ENCODE measurements at places on chromosomes 3 and 15. TPM values are rescaled to one million over a fixed set of nuclear protein-coding genes. Genes with fewer than 3 reads are reported as not detected.

GRCh38 chr3:46300461-46300789 is 53.5 kb upstream of the CCR2 start:
- no peak for DNase-seq

- DNase-seq = no peak
Observed at GRCh38 chr3:175410251-175410650, 551.1 kb downstream of the NAALADL2 start.

DPPA4 gene
- not detected for total RNA-seq

DNA sequence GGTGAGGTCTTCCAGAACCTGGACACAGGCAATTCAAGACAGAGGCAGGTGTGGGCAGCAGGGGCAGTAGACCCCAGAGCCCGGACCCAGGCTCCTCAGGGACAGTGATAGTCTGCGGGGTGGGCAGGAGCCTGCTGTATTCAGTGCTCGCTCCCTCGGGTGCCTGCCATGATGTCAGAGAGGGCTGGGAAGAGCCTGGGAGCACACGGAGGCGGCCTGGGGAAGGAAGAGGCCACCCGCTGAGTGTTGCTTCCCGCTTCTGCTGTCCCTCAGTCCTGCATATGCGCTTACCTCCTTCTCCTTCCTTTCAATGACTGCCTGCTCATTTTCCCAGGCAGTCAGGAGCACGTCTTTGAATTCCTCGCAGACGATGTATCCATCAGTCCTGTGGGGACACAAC is 22.8 kb downstream of the TMEM43 start:
- DNase-seq = no peak

DNA sequence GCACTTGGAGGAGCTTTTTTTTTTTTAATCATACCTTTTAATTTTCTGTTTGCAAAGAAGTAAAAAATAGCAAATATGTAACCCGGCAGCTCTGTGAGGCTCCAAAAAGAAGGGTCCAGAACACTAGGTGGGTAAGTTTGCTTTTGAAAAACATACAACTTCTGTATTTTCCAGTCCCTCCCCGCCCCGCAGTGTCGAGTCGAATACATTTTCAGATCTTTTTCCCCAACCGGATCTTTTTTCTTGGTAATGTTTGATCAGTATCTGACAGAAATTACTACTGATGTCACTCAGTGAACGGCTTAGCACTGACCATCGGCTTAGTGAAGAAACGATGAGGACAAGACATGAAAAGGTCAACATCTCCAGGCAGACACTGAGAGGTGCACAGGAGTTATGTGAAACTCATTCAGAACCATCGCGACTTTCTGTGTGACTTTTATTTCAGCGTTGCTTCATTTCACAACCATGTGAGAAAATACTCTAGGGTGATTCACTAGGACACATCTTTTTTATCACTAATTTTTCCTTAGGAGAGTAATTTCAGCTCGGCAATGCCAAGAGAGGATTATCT is 11.0 kb downstream of the ISL2 start:
- DNase-seq = no peak

DNA sequence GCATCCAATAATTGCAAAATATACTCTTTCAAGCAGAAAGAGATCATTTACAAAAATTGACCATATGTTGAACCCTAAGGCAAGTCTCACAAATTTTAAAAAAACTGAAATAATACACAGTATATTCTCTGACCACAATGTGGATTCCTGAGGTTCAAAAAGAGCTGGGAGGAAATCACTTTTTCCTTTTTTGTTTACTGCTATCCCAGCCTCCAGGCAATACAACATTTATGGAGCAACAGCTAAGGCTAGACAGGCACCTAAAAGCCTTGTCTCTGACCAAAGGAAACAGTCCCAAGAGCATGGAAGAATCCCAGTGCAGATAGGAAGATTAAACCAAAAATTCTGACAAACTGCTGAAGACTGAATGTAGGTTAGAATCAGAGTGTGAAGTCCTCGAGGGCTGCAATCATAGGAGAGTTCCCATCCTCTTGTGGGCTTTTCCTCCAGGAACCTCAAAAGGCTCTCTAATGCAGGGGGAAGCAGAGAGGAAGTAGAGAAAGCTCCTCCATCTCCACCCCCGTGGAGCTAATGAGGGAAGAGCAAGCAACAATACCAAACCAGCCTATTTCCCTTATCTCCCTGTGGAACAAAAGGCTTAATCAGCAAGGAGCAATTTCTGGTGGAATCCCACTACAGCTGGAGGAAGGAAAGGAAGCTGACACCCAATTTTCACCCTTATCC is 57.0 kb downstream of the TMCC1 start:
- peak; percentile 53 for DNase-seq

GRCh38 chr3:62332017-62332416 is 41.3 kb downstream of the FEZF2 start:
- no peak for DNase-seq

- no peak for DNase-seq
Observed at GRCh38 chr15:67021455-67021854, 43.9 kb upstream of the SMAD3 start.

GRCh38 chr3:19232566-19232965 is 84.3 kb downstream of the KCNH8 start:
- no peak for DNase-seq

PRRT3 gene
- 0.34 TPM for total RNA-seq

- DNase-seq = peak; percentile 61
Observed at GRCh38 chr3:59326246-59327024, 276.6 kb upstream of the CFAP20DC start.

DNA sequence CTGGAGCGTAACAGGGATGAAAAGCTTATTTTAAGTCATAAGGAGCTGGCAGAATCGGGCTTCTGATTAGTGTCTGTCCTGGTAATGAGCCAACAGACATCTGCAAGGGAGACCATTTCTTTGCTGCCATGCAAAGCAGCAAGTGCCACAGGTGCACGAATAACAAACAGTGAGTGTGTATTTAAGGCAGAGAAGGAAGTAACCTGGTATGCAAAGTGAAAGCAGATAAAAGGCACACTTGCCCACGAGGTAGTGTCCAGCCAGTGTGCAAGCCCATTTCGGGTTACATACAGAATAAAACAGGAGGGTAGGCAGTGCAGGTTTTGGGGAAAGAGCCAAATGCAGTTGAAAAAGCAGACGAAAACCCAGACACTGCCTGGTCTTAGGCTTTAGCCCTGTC is 1153.7 kb downstream of the SI start:
- no peak for DNase-seq

DNA sequence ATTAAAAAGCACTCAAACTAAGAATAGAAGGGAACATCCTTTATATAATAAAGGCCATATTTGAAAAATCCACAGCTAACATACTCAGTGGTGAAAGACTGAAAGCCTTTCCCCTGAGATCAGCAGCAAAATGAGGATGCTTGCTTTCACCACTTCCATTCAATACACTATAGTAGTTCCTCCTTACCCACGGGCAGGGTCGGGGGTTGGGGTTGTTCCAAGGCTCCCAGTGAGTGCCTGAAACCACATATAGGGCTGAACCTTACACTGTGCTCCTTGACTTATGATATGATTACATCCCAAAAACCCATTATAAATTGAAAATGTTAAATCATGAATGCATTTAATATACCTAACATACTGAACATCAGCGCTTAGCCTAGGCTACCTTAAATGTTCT is 37.7 kb downstream of the ALDH1L1 start:
- no peak for DNase-seq

DNA sequence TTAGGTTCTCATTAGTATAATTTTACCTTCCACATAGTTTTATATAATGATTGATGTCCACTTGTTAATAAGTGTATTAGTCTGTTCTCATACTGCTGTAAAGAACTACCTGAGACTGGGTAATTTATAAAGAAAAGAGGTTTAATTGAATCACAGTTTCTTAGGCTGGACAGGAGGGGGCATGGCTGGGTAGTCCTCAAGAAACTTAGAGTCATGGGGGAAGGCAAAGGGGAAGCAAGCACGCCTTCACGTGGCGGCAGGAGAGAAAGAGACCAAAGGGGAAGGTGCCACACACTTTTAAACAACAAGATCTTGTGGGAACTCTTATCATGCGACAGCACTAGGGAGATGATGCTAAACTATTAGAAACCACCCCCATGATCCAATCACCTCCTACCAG is 19.2 kb downstream of the DZIP3 start:
- no peak for DNase-seq

GHSR gene
- total RNA-seq = not detected

All from SK-MEL-5 (cell line).